ENCODE measurements at places on chromosomes 3 and 15.
A peak's percentile ranks its signal among the peaks of the same experiment; 100 is the strongest.

- DNase-seq = no peak
Measured at GRCh38 chr3:64715211-64715982, 27.6 kb upstream of the ADAMTS9 start.

GRCh38 chr3:122307976-122308375 is 17.1 kb upstream of the CSTA start:
- DNase-seq = no peak

- DNase-seq = no peak
Measured at GRCh38 chr3:116216761-116217160, 228.5 kb downstream of the LSAMP start.

DNA sequence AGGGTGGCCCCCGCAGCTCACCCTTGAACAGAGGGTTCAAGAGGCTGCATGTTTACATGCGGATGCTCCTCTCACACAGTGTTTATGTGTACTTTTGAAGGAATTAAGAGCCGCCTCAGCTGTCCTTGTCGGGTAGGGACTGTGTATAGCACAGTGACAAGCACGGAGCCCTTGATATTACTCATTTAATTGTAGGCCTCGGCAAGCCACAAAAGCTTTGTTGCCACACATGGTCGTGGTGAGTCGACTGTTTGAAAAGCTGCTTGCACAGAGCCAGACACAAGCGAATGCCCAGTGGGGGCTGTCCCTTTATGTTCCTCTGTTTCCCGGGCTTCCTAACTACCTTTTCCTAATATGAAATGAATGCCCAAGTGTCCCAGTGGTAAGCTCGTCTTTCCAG is 4.5 kb downstream of the ESYT3 start:
- no peak for DNase-seq

DNA sequence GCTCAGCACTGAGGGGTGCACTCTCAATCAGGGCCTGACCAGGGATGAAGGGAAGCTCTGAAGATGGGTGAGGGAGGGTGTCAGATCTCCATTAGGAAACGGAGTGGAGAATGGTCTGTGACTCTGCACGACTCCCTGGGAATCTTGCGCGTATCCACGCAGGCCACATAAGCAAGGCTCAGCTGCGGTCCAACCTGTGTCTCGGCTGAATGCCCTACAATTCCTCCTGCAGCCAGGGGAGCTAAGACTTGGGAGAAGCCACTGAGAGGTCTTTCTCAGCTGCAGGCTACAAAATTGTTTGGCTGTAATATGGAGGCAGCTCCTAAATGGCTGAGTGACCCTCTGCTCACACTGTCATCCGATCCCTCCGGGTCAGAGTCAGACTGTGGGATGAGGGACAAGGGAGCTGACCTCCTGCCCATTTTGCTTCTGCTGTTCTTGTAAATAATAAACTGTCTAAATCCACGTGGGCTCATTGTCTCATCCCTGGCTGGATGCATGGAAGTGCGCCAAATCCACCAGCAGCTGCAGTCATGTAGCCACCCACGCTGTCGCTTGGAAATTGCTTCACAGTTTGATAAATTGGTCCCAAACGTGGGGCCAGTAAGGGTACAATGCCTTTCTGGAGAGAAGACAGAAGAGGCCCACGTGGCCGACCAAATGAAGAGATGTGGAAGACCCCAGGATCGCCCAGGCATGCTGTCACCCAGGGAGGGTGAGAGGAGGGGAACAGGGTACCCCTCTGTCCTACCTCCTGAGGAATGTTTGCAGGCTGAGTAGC is 30.5 kb downstream of the ALS2CL start:
- peak; percentile 83 for DNase-seq

DNA sequence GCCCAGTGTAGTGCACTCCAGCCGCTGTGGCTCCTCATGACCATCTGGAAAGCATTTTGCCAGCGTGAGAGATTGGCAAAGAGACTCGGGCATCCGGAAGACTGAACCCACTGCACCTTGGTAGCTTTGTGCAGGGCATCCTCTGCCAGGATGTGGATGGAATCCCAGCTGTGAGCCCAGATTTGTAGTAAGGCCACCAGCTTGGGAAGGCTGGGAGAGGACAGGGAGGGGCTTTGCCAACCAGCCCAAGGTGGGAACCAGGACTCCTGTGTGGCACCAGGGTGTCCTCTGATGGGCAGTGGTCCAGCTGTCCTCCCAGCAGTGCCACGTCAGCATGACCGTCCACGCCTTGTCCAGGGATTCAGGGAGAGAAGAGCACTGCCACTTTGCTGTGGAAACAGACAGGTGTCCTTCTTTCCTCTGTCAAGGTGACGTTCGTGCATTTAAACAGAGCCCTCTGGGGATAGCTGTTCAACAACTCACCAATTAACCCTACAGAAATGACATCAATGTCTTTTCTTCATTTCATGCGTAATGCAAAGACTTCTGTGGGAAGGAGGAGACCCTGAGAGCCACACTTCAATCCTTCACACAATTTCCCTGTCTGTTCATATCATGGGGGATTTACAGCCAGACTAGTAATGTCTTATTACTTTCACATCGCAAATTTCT is 19.1 kb downstream of the KLF15 start:
- no peak for DNase-seq

- DNase-seq = no peak
Measured at GRCh38 chr3:25817107-25817506, 27.2 kb downstream of the OXSM start.

DNA sequence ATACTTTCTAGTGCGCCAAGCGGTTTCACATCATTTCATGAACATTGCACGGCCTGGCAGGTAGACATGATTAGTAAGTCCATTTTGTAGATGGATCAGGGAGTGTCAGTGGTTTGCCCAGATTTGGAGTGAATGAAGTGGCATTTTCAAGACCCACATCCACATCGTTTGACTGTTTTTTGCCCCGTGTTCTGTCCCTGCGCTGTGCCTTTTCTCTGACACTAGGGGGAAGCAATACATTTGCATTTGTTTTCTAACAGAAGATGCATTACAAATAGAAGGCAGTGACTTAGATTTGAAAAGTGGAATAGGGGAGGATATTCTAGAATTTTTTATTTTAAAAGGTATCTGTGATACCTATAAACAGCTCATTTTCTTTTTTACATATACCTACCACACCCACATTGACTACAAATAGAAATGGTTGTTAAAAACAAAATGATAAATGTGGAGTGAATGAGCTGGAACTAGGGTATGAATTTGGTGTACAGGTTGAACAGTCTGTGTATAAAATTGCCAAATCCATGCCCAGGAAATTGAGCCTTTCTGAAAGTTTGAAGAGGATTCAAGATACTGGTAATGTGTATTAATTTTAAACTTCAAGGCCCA is 98.0 kb downstream of the USP13 start:
- DNase-seq = peak; percentile 41

GRCh38 chr3:113514265-113514769 is 639 bp downstream of the SPICE1 start:
- no peak for DNase-seq

DNA sequence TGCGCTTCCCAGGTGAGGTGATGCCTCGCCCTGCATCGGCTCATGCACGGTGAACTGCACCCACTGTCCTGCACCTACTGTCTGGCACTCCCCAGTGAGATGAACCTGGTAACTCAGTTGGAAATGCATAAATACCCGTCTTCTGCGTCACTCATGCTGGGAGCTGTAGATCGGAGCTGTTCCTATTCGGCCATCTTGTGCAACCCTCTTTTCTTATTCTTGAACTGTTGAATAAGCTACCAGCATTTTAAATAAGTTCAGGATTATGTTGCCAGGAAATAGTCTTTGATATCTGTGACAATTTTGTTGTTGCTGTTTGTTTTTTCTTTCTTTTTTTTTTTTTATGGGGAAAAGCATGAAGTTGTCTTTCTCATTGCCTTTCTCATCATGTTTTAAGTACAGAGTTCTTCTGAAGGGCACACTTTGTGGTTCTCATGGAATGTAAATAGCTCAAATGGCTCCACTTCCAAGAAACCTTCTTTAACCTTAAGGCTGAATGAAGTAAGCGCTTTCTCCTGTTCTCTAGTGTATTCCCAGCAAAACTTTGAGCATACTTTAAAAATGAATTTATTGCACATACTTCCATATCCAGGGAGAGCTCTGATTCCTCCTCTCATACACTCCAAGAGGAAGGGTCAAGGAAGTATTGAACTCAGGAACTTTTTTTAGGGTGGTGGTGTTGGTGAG is 468.0 kb upstream of the TBL1XR1 start:
- DNase-seq = no peak

GRCh38 chr3:196641333-196642054 is 2.0 kb downstream of the NRROS start:
- DNase-seq = no peak

- no peak for DNase-seq
Measured at GRCh38 chr15:40543631-40544294, 21.1 kb downstream of the CCDC32 start.

- DNase-seq = no peak
Measured at GRCh38 chr3:28951772-28952556, 328.9 kb upstream of the RBMS3 start.

DNA sequence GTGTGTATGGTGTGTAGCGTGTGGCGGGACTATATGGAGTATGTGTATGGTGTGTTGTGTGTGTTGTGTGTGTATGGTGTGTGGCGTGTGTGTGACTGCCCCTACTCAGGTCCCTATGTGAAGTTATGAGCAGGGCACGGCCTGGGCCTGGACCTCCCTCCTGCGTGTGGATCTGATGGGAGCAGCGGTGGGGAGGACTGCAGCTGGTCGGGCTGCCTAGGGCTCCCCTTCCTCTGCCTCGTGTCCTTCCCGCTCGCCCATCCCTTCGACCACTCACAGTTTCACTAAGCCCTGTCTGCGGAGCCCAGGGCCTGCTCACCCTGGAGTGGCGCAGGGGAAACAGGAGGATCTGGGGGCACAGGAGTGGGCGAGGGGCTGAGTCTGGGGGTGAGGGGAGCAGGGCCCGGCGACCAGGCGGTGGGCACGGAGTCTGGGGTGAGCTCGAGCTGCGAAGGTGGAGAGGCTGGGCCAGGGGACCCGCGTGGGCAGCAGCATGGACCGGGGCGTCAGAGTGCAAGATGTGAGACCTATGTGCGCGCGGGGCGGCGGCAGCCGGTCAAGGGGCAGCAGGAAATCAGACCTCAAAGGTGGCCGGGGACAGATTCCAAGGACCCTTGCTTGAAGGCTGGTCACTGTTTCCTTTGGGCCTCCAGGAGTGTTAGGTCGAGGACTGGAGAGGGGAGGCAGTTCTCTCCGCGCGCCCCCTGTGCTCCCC is 26.6 kb downstream of the GABRA5 start:
- DNase-seq = no peak

DNA sequence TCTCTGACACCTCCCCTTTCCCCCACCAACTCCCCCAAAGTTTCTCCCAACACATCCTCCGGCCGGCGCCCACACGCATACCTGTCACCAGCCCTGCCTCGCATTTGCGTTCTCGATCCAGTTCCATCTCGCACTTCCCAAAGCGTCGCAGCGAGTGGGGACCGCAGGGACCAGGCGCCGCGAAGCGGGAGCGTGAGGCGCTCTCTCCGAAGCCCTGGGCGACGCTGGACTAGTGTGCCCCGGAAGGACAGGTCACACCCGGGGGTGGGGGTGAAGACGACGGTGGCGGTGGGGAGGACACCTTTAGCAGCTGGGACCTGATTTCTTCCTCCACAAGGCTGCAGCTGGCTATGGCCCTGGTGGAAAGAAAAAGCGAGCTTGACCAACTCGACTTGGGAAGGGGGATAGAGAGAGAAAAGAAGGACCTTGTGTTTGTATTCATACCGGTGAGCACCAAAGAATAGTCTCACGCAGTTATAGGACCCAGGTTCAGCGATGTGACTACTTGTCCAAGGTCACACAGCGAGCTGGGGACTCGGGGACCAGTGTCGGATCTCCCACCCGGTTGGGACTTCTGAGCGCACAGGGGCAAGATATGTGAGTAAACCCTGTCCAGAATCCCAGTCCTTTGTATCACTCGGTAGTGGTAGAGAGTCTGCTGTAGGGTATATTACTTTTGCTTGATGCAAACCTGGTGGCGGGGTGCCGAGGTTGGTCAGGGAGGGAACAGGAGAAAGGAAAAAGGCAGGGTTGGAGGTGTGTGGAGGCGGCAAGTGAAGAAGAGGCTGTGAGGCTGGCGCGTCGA is 607 bp upstream of the GHSR start:
- DNase-seq = no peak

- no peak for DNase-seq
Measured at GRCh38 chr15:39493424-39494067, 87.3 kb upstream of the THBS1 start.

GRCh38 chr3:167469381-167469780 is 4.5 kb downstream of the SERPINI2 start:
- no peak for DNase-seq

GRCh38 chr15:92051716-92052115 is 198.2 kb downstream of the SLCO3A1 start:
- no peak for DNase-seq

- DNase-seq = no peak
Measured at GRCh38 chr15:98674336-98674735, 26.0 kb downstream of the IGF1R start.

- no peak for DNase-seq
Measured at GRCh38 chr3:42116466-42116865, 25.3 kb downstream of the TRAK1 start.

GRCh38 chr3:121735047-121735696 is 14.4 kb downstream of the GOLGB1 start:
- DNase-seq = no peak

GRCh38 chr15:59346951-59347350 is 25.7 kb downstream of the MYO1E start:
- no peak for DNase-seq

- no peak for DNase-seq
Measured at GRCh38 chr3:67192466-67192865, 194.4 kb downstream of the KBTBD8 start.

DNA sequence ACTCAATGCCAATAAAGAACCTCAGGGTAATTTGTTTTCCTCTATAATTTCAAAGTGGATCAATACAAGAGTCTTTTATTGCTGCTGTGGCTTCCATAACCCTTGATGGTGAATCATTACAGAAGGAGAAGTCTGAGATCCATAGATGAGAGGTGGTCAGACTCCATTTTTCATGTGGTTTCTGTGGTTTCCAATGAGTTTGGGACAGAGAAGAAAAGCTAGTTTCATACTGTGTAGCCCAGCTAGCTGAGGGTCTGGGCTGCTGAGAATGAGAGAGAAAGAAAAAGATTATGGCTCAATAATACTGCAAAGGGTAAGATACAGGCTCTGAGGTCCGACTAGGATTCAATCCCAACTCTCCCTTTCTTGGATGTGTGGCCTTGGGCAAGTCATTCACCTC is 180.6 kb upstream of the LRRN1 start:
- no peak for DNase-seq

DNA sequence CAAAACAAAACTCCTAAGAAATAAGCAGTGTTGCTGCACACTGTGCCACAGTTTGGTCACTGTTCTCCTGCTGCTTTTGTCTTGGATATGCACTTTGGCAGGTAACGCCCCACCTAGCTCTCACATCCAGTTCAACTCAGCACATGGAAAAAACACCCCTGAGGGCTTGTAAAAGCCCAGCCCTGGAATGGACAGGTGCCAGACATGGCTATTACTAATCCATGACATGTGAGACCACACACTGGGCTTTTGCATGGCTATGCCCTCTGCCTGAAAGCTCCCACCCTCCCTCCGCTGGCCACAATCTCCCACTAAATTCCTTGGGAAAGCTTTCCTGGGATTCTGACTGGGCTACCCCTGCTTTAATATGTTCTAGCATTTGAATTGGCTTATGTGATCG is 24.7 kb upstream of the ZBED2 start:
- no peak for DNase-seq

All from NCI-H2081 (cell line).